ENCODE measurements at places on chromosomes 7 and 10.

DNA sequence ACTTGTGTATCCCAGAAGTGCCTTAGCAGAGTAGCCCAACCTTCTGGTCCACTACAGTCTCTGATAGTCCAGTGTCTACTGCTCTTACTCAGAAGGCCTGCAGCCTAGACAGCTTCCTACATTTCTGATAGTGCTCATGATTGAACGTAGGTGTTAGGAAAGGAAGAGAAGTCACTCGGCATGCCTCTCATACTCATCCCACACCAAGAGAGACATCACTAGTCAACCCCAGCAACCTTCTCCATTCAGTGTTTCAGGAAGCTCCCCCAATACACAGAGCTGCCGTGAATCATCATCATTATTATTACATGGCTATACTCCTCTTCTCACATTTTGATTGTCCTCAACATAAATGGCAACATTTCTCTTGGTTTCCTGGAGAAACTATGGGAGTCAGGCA is 166.4 kb downstream of the COBL start:
- DNase-seq, result no peak

- DNase-seq, result peak; percentile 80
Observed at GRCh38 chr10:129993621-129994020, 29.5 kb upstream of the EBF3 start.

DNA sequence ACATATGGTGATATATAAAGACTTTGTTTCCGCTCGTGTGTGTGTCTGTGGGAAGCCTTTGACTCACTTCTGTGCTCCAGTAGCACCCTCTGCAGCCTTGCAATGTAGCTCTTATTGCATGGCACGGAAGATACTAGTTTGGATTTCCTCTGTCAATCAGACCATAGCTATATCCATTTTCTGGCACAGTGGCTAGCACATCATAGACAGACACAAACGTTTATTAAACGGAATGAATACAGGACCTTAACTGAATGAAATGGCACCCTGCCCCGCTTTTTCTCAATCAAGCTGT is 124.0 kb upstream of the PTPN20 start:
- DNase-seq, result peak; percentile 46

GRCh38 chr10:3782146-3782450 is 2.9 kb downstream of the KLF6 start:
- peak; percentile 17 for DNase-seq

DNA sequence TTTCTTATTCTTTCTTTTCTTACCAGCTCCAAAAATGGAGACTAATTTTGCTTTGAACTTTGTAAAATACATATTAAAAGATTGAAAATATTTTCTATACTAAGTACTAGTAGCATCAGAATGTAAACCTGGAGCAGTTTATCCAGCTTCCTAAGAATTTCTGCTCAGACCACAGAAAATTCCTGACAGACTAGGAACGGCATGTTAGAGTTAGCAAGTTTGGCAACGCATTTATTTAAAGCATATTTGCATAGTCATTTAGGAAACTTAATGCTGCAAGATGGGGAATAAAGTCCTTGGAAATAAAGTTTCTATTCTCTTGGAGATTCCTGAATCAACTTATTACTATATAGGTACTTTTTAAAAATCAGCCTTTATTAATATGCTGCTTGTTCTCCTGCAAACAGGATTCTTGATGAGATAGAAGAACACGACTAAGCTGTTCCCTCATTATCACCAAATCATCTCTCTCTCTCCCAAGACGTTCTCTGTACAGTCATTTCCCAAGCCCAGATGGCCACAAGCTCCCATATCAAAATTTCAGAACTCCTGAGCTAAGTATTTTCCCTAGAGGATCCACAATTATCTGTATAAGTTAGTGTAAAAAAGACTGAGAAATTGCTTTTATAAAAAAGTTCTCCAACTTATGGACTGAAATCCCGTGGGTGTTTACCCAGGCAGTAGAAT is 305.8 kb upstream of the NEBL start:
- DNase-seq, result no peak

DNA sequence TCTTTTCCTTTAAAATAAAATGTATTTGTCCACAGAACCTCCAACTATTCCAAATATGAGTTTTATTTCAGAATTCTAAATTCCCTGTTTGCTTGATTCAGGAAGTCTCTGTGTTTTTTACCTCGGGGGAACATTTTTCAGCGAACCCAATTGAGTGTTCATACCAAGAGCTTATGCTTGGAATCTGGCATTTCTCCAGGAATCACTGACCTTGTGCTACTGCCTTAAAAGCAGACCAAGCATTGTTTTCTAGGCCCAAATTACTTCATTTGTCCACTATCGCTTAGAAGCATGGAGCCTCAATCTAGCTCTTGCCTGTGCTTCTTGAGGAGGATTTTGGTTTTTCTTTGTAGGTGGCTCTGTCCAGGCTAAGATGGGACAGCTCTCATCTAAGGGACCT is 59.4 kb downstream of the EBLN1 start:
- DNase-seq, result no peak

Measured in foreskin keratinocyte (primary cell).